ENCODE measurements at places on chromosomes 5 and 9.

DNA sequence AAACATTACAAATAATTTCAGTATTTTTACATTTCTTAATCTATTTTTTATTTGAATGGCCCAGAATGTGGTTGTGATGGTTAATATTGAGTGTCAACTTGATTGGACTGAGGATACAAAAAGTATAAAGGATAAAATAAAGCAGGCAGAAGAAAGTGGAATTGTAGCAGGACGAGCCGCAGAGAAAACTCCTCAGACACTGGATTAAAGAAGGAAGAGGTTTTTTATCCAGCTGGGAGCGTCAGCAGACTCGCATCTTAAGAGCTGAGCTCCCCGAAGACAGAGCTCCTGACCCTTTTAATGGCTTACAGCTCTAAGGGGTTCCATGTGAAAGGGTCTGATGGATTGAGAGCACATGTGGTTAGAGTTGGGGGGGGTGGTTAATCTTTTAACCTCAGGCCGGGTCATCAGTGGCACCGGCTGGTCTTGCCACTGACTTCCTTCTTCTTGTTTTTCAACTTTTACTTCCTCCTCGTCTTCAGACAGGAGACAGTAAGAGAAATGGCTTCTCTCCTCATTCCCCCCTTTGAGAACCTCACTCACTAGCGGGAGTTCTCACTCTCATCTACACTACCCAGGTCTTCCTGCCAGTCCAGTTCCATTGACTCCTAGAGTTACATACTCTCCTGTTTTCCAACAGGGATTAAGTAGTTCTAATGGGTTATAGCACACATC, 80.0 kb downstream of the TMEM161B start:
- no peak for DNase-seq

GRCh38 chr5:36870399-36871040, 6.0 kb upstream of the NIPBL start:
- peak; percentile 73 for DNase-seq

DNA sequence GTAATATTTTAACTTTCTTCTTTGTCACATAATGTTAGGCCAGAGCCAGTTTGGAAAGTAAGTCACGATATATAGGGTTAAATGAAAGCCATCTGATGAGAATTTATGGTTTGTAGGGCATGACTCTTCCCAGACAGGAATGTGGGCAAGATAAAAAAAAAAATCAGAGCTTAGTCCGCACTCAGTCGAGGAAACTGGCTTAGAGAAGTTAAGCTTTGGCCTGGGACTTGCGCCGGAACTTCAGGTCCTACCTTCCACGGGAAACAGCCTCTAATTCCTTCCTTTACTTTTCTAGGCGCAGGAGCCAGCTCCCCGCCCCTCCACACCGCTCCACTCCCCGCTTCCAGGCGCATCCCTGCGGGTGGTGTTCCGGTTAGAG, 475 bp downstream of the DDX31 start:
- no peak for DNase-seq

GRCh38 chr5:146450002-146450401, 2.9 kb downstream of the TCERG1 start:
- DNase-seq, result no peak

DNA sequence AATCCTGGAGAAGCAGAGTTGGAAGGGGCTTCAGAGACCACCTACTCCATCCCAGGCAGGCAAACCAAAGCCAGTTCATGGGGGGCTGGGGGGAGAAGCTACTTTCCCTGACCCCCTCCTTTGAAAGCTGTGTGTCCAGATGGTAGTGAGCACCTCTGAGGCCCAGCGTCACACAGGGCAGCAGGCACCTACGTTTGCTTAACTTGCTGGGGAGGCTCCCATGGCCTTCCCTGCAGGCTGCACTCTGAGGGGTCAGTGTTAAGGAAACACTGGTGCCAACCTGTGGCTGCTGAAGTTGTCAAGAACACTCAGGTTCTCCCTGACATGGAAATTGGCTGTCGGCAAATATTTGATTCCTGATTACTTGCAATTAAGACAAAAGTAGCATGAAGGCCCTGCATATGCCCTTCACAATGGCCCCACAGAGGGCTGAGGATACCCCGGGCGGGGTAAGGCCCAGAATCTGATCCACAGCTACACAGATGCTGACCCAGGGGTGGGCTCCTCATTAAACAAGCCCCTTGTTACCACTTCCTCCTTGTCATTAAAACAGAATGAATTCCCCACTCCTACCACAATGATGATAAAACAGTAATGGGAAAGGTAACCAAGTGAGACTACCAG, 208.5 kb downstream of the FSTL4 start:
- no peak for DNase-seq

DNA sequence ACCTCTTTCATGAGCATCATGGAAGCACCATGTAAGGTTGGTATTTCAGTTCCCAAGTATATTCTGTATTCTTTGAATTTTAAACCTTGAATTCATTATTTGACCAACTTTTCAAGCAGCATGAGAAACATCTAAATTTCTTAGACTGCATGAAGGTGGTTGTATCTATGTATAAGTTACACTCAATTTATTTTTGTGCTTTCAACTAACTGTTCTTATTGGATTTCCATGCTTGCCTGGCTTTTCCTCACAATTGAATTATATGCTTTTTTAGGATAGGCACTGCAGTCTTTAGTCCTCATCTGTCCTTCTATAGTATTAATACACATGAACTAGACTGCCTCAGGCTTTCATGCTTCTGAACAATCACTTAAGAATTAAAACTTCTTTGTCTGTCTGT, 134.0 kb downstream of the CEP120 start:
- DNase-seq, result no peak

GRCh38 chr5:127001621-127002296, 28.6 kb downstream of the MARCHF3 start:
- DNase-seq, result no peak

DNA sequence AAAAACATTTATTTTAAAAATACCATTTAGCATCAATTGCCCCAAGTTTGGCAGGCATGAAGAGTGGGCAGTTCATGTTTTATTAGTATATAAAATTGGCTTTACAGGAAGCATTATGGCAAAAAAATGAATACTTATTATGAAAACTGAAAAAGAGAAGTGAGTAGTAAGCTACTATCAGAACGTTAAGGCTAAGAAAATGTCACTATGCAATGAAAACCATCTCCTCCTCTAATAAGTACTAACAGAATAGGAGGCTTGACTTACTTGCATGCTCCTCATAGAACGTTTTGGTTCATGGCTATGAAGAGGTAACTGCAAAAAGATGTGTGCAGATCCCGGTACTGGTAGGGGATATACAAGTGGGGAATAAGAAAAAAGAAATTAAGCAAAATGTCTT, 23.6 kb downstream of the TICAM2 start:
- DNase-seq, result no peak
